ENCODE measurements at places on chromosomes 12 and 14. TPM values are rescaled to one million over a fixed set of nuclear protein-coding genes. Genes with fewer than 3 reads are reported as not detected.

The PNP gene
- 3.1 TPM for total RNA-seq

The OVCH1 gene
- total RNA-seq: 1.2 TPM

The EIF2S3B gene
- 1.9 TPM for total RNA-seq

The ERP27 gene
- not detected for total RNA-seq

The ANKS1B gene
- 452 TPM for total RNA-seq

The AGAP2 gene
- 25.6 TPM for total RNA-seq

The CD163 gene
- total RNA-seq: 1.4 TPM

The KRT77 gene
- total RNA-seq: not detected

The WNT5B gene
- 30.7 TPM for total RNA-seq

The GALNT16 gene
- total RNA-seq: 5.5 TPM

The ANKRD33 gene
- total RNA-seq: not detected

The WNT1 gene
- not detected for total RNA-seq

The BEGAIN gene
- total RNA-seq: 8.1 TPM

The TMED8 gene
- 27.6 TPM for total RNA-seq

The NOVA1 gene
- total RNA-seq: 58.3 TPM

The C12orf54 gene
- total RNA-seq: not detected

The IL31 gene
- total RNA-seq: not detected

The ACVRL1 gene
- 11.5 TPM for total RNA-seq

The LRP1-AS gene
- not detected for total RNA-seq

The CLSTN3 gene
- 60.5 TPM for total RNA-seq

The FAM222A gene
- total RNA-seq: 2.5 TPM

The IGF1 gene
- 5.5 TPM for total RNA-seq

The KLRK1 gene
- total RNA-seq: not detected

The OTX2 gene
- total RNA-seq: not detected

The KRT83 gene
- not detected for total RNA-seq

The SERPINA4 gene
- not detected for total RNA-seq

The MDP1 gene
- total RNA-seq: 15.6 TPM

The TMEM116 gene
- 33.1 TPM for total RNA-seq

The GNG2 gene
- 317 TPM for total RNA-seq

The FGF23 gene
- not detected for total RNA-seq

The RBM19 gene
- total RNA-seq: 18.4 TPM

The PTHLH gene
- not detected for total RNA-seq

The SYT10 gene
- total RNA-seq: 0.31 TPM

The LRRC43 gene
- 1.2 TPM for total RNA-seq

The NANOG gene
- total RNA-seq: not detected

The CLEC2A gene
- total RNA-seq: not detected

The MYF5 gene
- total RNA-seq: not detected

The CISTR gene
- not detected for total RNA-seq

The MANSC4 gene
- 0.47 TPM for total RNA-seq

The AP1G2 gene
- total RNA-seq: 10.0 TPM

The ANO4 gene
- 75.5 TPM for total RNA-seq
